Thoracic aorta endothelial cell (primary cell): ENCODE measurements at places on chromosomes 4 and X. TPM values are rescaled to one million over a fixed set of nuclear protein-coding genes. Genes with fewer than 3 reads are reported as not detected.

Gene AKAP4
- total RNA-seq = not detected in 2 replicates

Gene RHOXF1
- total RNA-seq = not detected in 2 replicates

Gene HTN3
- not detected in 2 replicates for total RNA-seq

Gene TMEM154
- total RNA-seq = 12.1 and 20.7 TPM in 2 replicates

Gene AIMP1
- total RNA-seq = 39.2 and 42.0 TPM in 2 replicates

Gene HPF1
- total RNA-seq = 43.6 and 55.9 TPM in 2 replicates

Gene ADAM29
- not detected in 2 replicates for total RNA-seq

Gene PLS3
- 730 and 748 TPM in 2 replicates for total RNA-seq

Gene SORBS2
- 43.1 and 90.0 TPM in 2 replicates for total RNA-seq

Gene IGBP1
- 56.7 and 77.5 TPM in 2 replicates for total RNA-seq

Gene MAGIX
- total RNA-seq = 0.36 and 0.40 TPM in 2 replicates

Gene DGKQ
- 12.6 and 14.8 TPM in 2 replicates for total RNA-seq

Gene SLC16A2
- 1.5 and 3.2 TPM in 2 replicates for total RNA-seq

Gene DUSP21
- total RNA-seq = not detected in 2 replicates

Gene CCDC120
- total RNA-seq = 1.1 and 1.2 TPM in 2 replicates

Gene GCNA
- total RNA-seq = 1.7 and 1.9 TPM in 2 replicates

Gene ARHGAP36
- under 0.01 TPM in 1 of 2 replicates, not detected in the other for total RNA-seq

Gene CTAG2
- not detected in 2 replicates for total RNA-seq

Gene CHIC1
- total RNA-seq = 14.8 and 16.8 TPM in 2 replicates

Gene ADGRG2
- total RNA-seq = not detected in 2 replicates

Gene SGCB
- total RNA-seq = 42.0 and 42.7 TPM in 2 replicates

Gene PNCK
- not detected in 2 replicates for total RNA-seq

Gene EPGN
- total RNA-seq = 0.13 and 0.43 TPM in 2 replicates

Gene TLR10
- total RNA-seq = not detected in 2 replicates

Gene SPATA4
- total RNA-seq = under 0.01 and 0.22 TPM in 2 replicates

Gene SORCS2
- total RNA-seq = not detected in 2 replicates

Gene RHOH
- total RNA-seq = 0.22 TPM in 1 of 2 replicates, not detected in the other

Gene HTT
- 52.3 and 63.7 TPM in 2 replicates for total RNA-seq

Gene ATP1B4
- not detected in 2 replicates for total RNA-seq

Gene F11
- total RNA-seq = not detected in 2 replicates

Gene CT47C1
- not detected in 2 replicates for total RNA-seq

Gene MAGEB1
- not detected in 2 replicates for total RNA-seq

Gene TEX13D
- total RNA-seq = not detected in 2 replicates

Gene OTC
- total RNA-seq = 0.07 TPM in 1 of 2 replicates, not detected in the other

Gene S100P
- total RNA-seq = not detected in 2 replicates

Gene TLR3
- 4.4 and 7.5 TPM in 2 replicates for total RNA-seq

Gene RIBC1
- total RNA-seq = 0.13 TPM in 1 of 2 replicates, not detected in the other

Gene CC2D2A
- 23.1 and 24.8 TPM in 2 replicates for total RNA-seq

Gene FAM241A
- total RNA-seq = 31.0 and 36.8 TPM in 2 replicates

Gene MMGT1
- 31.1 and 34.4 TPM in 2 replicates for total RNA-seq

Gene WFS1
- total RNA-seq = 17.4 and 19.4 TPM in 2 replicates

Gene IL21
- not detected in 2 replicates for total RNA-seq

Gene EXOC1
- 65.0 and 68.1 TPM in 2 replicates for total RNA-seq

Gene GAB3
- total RNA-seq = 4.1 and 4.7 TPM in 2 replicates

Gene RAI2
- 0.65 and 0.80 TPM in 2 replicates for total RNA-seq

Gene SH3BP2
- 46.3 and 64.5 TPM in 2 replicates for total RNA-seq

Gene CFAP47
- total RNA-seq = 0.13 TPM in 1 of 2 replicates, not detected in the other

Gene CYSLTR1
- not detected in 2 replicates for total RNA-seq

Gene SSX2B
- total RNA-seq = not detected in 2 replicates

Gene NOX1
- total RNA-seq = not detected in 2 replicates

Gene ALB
- 0.13 TPM in 1 of 2 replicates, not detected in the other for total RNA-seq

Gene UGT2A3
- not detected in 2 replicates for total RNA-seq

Gene TMEM129
- 14.6 and 21.3 TPM in 2 replicates for total RNA-seq

Gene NHSL2
- total RNA-seq = 38.0 and 71.1 TPM in 2 replicates

Gene H2BW2
- not detected in 2 replicates for total RNA-seq

Gene TKTL2
- total RNA-seq = not detected in 2 replicates
